ENCODE measurements at places on chromosomes 4 and X. TPM values are rescaled to one million over a fixed set of nuclear protein-coding genes. Genes with fewer than 3 reads are reported as not detected.

Gene LDOC1
- total RNA-seq, result 80.5 TPM

Gene HADH
- 19.8 TPM for total RNA-seq

Gene OPRPN
- not detected for total RNA-seq

Gene CENPE
- total RNA-seq, result 7.1 TPM

Gene DDX53
- not detected for total RNA-seq

Gene ZNF157
- total RNA-seq, result not detected

Gene IQSEC2
- total RNA-seq, result 38.9 TPM

Gene ARHGEF38
- not detected for total RNA-seq

Gene IL9R
- 0.19 TPM for total RNA-seq

Gene COQ2
- total RNA-seq, result 17.2 TPM

Gene LIMCH1
- total RNA-seq, result 34.0 TPM

Gene TCP11X2
- not detected for total RNA-seq

Gene PRAF2
- 35.6 TPM for total RNA-seq

Gene CAPN6
- not detected for total RNA-seq

Gene CXXC4
- total RNA-seq, result not detected

Gene SATL1
- not detected for total RNA-seq

Gene BEND2
- total RNA-seq, result not detected

Gene ARX
- total RNA-seq, result 0.48 TPM

Gene ZAR1
- total RNA-seq, result 0.12 TPM

Gene WDR45
- 60.6 TPM for total RNA-seq

Gene GABRQ
- 0.17 TPM for total RNA-seq

Gene RNF212
- total RNA-seq, result 2.3 TPM

Gene HS3ST1
- 0.59 TPM for total RNA-seq

Gene TEX13A
- total RNA-seq, result not detected

Gene MID2
- total RNA-seq, result 6.4 TPM

Gene PHOX2B
- not detected for total RNA-seq

Gene BGN
- 0.08 TPM for total RNA-seq

Gene FAM53A
- 0.68 TPM for total RNA-seq

Gene AWAT2
- not detected for total RNA-seq

Gene ATOH1
- total RNA-seq, result not detected

Gene LRIT3
- not detected for total RNA-seq

Gene HSFX3
- not detected for total RNA-seq

Gene HTN1
- not detected for total RNA-seq

Gene DGAT2L6
- not detected for total RNA-seq

Gene PABPC1L2A
- not detected for total RNA-seq

Gene CCDC160
- not detected for total RNA-seq

Gene REST
- 9.1 TPM for total RNA-seq

Gene NSG1
- total RNA-seq, result 9.4 TPM

Gene SPANXN4
- total RNA-seq, result not detected

Gene UGT2A1
- not detected for total RNA-seq

Gene CPLX1
- total RNA-seq, result 0.64 TPM

Gene SPIN2A
- 0.22 TPM for total RNA-seq

Gene PAGE5
- not detected for total RNA-seq

Gene MAGEA1
- 0.13 TPM for total RNA-seq

Gene FAT4
- 2.0 TPM for total RNA-seq

Gene SLC25A53
- total RNA-seq, result 4.9 TPM

Gene STAP1
- total RNA-seq, result not detected

Gene NPY2R
- total RNA-seq, result not detected

Gene PPP4R3C
- total RNA-seq, result not detected

Gene PTCHD1
- not detected for total RNA-seq

Gene MSANTD1
- 0.20 TPM for total RNA-seq

Gene PFKFB1
- total RNA-seq, result 0.08 TPM

Gene CLCN3
- total RNA-seq, result 16.7 TPM

All from A549 treated with Mapracorat at 1 μM for 4 hours (cell line).